ENCODE measurements at places on chromosomes 2 and 18.

- no peak for DNase-seq
Observed at GRCh38 chr2:203709416-203710040, 3.1 kb downstream of the CD28 start.

DNA sequence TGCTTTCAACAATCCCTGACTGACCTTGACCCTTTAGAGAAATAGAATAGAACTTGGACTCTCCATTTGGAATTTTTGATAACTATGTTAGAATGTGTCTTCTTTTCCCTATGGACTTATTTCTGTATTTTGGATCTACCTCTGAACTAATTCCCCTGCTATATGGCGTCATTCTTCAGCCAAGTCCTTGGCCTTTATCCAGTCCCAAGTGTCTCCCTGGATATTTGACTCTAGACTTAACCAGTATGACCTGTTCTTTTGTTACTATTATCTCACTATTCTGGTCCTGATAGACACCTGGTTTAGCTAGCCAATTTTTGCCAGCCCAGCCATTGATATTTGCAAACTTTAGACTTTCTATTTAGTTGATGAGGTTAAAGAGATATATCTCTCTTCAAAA, 186.8 kb downstream of the KCNS3 start:
- no peak for DNase-seq

DNA sequence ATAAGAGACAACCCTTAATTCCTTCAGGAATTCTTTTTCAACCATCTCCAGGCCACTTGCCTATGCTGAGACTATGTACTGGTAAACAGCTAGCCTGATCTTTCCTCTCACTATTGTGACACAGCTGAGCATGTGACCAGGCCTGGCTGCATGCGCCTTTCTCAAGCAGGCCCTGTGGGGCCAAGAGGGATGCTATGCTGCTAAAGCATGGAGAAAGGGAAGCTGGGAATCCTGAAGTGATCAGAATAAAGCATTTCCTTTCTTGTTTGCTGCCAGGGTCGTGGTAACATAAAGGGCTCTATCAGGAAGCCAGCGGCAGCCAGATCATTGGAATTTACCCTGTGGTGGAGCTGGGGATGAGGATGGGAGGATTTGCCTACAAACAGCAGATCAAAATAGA, 29.8 kb upstream of the LCLAT1 start:
- peak; percentile 23 for DNase-seq

DNA sequence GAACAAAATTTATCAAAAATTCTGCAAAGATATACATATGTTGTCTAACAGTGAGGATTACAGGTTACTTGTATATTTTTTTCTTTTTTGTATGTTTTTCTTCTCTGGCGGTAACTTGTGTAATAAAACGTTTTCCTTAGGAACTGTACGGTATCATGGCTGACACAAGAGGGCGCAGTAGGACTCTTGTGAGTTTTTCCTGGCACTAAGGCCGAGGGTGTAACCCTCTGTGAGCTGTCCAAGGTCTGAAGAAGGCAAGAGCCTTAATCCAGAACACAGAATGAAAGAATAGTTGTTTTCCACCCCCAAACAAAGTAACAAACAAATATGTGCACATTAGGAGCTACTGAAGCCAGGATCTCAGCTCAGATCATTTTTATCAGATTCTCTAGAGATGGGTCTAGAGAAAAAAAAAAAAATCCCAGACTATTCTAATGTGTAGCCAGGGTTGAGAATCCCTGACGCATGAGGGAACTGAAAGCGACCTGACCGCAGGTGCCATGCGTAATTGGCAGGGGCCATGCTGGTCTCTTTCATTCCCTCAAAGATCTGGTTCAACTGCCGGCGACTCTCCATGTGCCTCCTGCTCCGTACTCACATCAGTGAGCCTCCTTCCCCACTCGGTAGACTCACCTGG, 27.0 kb downstream of the TMEM200C start:
- DNase-seq: peak; percentile 89

DNA sequence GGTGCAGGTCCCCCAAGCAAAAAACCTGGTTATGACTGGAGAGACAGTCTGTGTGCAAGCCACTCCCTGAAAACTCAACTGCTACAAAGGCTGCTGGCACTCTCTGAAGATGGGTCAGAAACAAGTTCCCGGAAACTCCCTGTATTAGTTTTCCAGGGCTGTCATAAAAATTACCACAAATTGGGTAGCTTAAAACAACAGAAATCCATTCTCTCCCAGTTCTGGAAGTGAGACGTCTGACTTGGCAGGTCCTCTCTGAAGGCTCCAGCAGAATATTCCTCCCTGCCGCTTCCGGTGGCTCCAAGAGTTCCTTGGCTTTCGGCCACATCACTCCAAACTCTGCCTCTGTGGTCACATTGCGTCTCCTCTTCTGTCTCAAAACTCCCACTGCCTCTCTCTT, 30.1 kb upstream of the SERPINE2 start:
- no peak for DNase-seq

- no peak for DNase-seq
Observed at GRCh38 chr2:8049851-8050571, 631.8 kb upstream of the ID2 start.

DNA sequence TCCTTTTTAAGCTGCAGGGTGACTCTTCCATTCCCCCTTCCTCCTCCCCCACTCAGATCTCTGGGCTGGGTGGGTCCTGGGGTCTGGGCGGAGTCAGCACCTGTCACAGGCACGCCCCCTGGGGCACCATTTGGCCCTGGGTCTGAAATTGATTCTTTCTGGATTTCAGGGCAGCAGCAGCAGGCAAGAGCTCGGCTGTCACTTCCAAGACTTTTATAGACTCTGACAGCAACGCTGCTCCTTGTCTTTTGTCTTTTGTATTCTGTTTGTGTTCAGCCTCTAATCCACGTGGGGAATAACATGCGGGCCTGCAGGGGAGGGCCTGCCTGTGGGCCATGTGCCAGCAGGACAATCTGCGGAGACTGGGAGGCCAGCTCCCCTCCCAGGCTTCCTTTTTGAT, 3.9 kb downstream of the BOD1L2 start:
- DNase-seq: no peak

DNA sequence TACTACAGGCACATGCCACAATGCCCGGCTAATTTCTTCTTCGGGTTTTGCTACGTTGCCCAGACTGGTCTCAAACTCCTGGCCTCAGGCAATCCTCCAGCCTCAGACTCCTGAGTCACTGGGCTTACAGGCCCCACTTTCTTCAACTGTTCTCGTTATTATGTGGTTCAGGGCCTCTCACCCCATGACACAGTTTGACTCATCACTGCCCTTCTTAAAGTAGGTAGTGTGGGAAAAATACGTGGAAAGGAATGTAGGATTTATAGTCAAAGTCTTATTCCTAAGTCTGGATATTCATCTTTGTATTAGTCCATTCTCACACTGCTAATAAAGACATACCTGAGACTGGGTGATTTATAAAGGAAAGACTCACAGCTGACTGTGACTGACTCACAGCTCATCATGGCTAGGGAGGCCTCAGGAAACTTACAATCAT, 19.4 kb downstream of the CENPA start:
- DNase-seq: no peak

DNA sequence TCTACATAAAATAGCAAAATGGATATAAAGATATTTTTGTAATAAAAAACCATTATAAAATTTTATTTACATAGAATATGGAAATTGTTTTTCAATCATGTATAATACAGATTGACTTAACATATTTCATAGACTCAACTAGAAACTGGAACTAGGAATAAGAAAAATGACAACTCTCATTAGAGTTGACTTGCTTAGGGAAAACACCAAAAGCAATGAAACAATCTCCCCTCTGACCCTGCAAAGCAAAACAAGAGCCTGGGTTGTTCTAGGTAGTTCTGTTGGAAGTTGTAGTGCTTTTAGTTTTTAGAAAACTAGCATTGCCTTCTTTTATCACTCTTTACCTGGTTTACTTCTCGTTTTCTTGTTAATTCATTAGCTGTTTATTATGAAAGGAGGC, 32.2 kb upstream of the MTIF2 start:
- DNase-seq: no peak

DNA sequence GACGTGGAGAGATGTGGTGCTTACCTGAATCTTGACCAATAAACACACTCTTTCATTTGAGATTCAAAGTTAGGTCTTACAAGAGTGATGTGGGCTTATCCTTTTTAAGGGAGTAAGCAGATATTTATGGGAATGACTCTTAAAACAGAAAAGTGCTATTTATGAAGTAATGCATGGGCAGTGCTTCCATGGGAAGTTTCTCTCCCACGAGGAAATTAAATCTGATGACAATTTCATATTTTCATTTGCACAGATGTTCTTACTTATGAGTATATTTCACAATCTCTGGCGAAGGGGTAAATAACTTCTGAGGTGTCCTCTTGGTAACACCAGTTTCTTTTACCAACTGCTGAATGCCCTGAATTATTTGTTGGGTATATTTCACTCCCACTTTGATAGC, 21.0 kb downstream of the PNPT1 start:
- no peak for DNase-seq

GRCh38 chr2:39099870-39100728, 20.8 kb downstream of the SOS1 start:
- DNase-seq: no peak

- peak; percentile 49 for DNase-seq
Observed at GRCh38 chr18:32730620-32731091, 42.2 kb downstream of the KLHL14 start.

GRCh38 chr18:59022167-59022945, 117.3 kb upstream of the SEC11C start:
- DNase-seq: no peak

- no peak for DNase-seq
Observed at GRCh38 chr2:24985511-24985910, 13.8 kb upstream of the DNAJC27 start.

DNA sequence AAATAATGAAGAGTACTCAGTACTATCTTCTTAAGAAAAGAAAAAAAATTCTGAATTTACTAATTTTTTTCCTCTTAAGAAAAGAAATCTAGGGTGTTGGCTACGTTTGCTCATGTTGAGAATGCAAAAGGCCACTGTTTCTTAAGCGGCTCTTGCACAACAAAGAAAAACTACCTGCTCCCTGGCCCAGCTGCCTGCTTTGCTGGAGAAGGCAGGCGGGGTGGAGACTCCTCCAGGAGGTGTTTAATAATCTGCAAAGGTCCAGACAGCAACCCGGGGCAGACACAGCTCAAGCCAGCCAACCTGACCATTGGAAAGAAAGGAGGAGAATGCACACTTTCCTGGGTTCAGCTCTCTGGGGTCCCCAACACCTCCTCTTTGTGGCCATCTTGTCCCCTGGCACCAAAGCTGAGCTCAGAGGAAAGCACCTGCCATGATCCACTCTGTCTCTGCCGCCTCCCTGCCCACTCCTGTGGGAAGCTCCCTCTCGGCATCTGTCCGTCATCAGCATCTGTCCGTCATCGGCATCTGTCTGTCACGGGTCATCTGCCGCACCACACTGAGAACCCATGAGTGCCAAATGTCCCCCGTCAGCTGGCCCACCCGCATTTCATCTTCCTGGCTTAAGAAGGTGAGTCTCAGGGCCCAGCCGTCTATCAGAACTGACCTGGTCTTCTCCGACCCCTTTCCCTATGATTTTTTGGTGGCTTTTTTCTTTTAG, 11.9 kb downstream of the ZNF516 start:
- no peak for DNase-seq

- DNase-seq: no peak
Observed at GRCh38 chr2:5932556-5933469, 240.6 kb downstream of the SOX11 start.

- DNase-seq: no peak
Observed at GRCh38 chr2:10931710-10932255, 20.0 kb downstream of the KCNF1 start.

- no peak for DNase-seq
Observed at GRCh38 chr2:133194362-133194655, 374.0 kb downstream of the NCKAP5 start.

DNA sequence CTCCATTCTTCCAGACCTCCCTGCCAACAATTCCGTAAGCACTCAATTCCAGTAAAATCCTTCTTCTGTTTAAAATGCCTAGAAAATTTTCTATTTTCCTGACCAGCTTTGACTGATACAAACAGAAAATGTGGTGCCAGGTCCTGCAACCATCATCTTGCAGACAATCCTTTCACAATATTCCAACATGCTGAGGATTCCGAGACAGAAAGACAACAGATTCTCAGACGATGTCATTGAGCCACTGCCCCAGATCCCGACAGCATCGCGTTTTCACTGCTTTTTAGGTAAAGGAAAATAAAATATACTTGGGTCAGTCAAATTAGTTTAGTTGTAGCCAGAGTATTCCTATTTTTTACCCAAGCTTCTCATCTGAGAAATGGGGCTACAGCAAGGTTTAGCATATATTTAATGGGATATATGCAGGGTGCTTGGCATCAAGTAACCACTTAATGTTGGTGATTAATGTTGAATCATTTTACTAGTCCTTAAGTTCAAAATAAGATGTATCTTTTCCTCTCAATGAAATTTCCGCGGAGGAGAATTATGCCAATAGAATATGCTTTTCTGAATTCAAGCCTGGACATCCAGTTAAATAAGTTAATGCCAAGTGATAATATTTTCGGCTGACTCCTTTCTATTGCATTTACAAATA, 866.6 kb downstream of the SLC4A3 start:
- no peak for DNase-seq

GRCh38 chr18:22767653-22768052, 165.5 kb upstream of the RBBP8 start:
- no peak for DNase-seq

- no peak for DNase-seq
Observed at GRCh38 chr2:31384771-31385276, 29.7 kb downstream of the XDH start.

GRCh38 chr2:26702025-26702424, 9.5 kb downstream of the KCNK3 start:
- no peak for DNase-seq

- no peak for DNase-seq
Observed at GRCh38 chr2:97663626-97663961, 250 bp downstream of the ACTR1B start.

- DNase-seq: peak; percentile 78
Observed at GRCh38 chr2:95526360-95527341, 42.1 kb upstream of the TRIM43B start.

DNA sequence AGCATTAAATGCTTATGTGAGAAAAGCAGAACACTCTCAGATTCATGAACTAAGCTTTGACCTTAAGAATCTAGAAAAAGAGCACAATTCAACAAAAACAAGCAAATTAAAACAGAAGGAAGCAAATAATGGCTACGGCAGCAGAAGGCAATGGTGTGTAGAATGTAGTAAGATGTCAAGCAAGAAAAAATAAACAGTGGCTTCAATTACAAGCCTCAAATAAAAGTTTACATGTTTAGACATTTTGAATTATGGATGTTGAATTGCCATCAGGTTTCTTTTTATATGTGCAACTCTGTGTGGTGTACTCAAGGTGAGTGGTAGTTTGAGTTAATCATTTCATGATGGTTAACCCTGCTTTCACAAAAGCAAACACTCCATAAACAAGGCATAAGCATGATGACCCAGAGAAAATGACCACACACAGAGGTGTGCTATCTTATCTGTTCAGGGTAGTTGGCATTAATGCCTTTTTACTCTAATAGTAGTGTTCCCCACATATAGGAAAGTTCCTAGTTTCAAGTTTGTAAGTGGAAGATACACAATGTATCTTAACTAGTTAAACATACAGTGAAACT, 207.1 kb downstream of the FIGN start:
- no peak for DNase-seq

DNA sequence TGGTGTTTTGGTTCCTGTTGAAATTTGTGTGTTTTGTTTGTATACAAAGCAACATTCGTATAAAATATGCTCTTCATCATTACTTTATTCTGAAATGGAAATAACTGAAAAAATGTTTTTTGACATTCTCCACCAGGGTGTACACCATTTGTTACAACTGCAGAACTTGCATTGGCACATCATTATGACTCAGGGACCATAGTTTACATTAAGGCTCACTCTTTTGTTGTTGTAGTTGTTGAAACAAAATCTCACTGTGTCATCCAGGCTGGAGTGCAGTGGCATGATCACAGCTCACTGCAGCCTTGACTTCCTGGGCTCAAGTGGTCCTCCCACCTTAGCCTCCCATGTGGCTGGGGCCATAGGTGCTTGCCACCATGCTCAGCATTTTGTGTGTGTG, 676.6 kb downstream of the TDRD15 start:
- no peak for DNase-seq
